NCI-H1092 treated with DMSO at 0.1 percent for 48 hours (cell line): ENCODE measurements at places on chromosomes 3 and 15.
A peak's percentile ranks its signal among the peaks of the same experiment; 100 is the strongest.

DNA sequence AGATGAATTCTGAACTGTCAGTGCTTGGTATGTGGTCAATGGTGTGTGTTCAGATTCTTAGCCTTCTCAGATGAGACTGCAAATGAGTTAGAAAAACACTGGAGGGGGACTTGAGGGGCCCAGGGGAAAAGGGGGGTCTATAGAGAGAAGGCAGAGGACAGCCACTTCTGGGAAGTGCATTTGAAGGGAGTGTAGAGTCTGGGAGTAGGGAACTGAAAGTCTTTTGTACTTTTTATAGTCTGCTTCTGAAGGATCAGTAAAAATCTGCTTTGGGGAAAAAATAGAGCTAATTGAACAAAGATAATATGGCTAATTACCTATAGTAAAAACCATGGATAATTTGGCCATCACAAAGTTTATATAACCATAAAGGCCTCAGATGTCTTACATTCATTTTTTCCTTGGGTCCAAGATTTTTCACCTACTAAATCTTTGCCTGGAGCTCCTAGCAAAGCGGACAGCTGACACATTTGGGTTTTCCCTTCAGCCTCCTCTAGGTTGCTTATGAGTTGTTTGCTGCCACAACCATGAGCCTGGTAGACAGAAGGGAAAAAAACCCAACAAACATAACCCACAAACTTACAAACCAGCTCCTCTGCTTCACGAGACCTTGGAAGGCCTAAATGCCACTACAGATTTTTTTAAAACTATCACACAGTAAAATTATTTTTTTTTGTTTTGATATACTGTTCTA lies 48.8 kb downstream of the CD86 start:
- no peak for DNase-seq

- DNase-seq: no peak
Observed at GRCh38 chr3:156664011-156664830, 10.2 kb upstream of the TIPARP start.

- no peak for DNase-seq
Observed at GRCh38 chr15:50077176-50077575, 41.9 kb downstream of the ATP8B4 start.

- no peak for DNase-seq
Observed at GRCh38 chr15:87901008-87901407, 355.5 kb downstream of the NTRK3 start.

DNA sequence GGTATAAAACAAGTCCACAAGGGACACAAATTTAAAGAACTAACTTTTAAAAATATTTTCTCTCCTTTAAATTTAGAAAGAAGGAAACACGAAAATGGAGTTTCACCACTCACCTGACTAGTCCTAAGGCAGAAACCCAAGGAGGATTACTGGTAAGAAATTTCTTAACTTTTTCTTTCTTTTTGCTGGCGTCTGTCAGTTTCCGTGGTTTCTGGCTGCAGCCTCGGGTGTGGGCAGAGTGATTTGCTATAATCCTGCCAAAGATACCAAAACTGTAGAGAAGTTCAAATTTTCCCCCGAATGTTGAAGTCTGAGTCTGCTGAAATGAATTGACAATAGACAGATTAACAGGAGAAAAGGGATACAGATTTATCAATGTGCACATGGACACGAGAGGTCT lies 843.6 kb upstream of the ALCAM start:
- DNase-seq: no peak

- DNase-seq: no peak
Observed at GRCh38 chr15:74788683-74789151, 6.8 kb downstream of the CSK start.

GRCh38 chr15:92343924-92344643 lies 49.6 kb upstream of the ST8SIA2 start:
- DNase-seq: peak; percentile 80

DNA sequence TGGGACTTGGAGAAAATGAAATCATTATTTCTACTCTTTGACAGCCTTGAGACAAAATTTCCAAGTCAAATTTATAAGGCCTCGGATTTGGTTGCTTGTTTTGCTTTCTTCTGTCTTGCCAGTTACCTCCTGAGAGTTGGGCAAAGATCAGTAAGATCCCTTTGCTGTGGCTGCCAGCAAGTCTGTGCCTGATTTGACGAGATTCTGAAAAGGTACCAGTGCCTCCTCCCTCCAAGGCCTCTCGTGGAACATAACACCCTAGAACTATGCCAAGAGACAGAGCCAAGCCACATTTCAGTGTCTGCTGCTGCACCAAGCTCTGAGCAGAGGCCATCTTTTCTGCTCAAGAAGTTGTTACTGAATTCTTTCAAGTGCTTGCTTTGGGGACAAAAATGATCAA lies 61.0 kb downstream of the GTPBP8 start:
- DNase-seq: no peak

DNA sequence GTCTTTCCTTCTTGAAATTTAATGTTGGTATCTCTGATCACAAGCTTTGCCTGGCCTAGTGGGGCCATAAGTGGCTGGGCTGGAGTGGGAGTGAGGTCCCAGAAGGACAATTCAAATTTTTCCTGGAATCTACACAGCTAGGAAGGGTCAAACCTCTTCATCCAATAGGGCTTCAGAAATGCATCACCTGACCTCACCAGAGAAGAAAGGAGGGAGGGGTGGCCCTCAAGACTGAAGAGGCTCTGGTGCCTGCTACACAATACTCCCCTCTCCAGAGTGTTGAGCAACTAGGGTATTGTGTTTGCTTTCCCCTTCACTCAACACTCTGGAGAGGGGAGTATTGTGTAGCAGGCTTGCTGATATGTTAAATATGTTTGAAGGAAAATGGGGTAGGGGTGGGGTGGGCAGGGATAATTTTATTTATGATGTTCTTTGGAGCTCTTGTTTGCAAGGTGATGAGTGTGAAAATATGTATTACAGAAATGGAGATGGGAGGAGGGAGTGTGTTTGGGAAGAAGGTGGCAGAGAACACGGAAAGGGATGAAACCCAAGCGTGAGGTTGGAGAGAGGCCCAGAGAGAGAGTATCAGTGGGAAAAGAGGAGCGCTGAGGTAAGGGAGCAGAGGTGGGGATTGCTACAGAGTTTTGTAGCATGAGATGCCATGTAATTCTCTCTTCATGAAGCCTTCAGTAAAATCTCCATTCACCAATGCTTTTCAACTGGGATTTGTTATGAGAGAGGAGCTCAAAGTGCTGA lies 5.7 kb upstream of the KLHL24 start:
- DNase-seq: peak; percentile 17

GRCh38 chr3:135034291-135034768 lies 239.3 kb downstream of the EPHB1 start:
- peak; percentile 36 for DNase-seq

GRCh38 chr15:67803996-67804843 lies 21.1 kb upstream of the SKOR1 start:
- DNase-seq: no peak

- no peak for DNase-seq
Observed at GRCh38 chr3:107870096-107870495, 220.7 kb downstream of the CD47 start.

DNA sequence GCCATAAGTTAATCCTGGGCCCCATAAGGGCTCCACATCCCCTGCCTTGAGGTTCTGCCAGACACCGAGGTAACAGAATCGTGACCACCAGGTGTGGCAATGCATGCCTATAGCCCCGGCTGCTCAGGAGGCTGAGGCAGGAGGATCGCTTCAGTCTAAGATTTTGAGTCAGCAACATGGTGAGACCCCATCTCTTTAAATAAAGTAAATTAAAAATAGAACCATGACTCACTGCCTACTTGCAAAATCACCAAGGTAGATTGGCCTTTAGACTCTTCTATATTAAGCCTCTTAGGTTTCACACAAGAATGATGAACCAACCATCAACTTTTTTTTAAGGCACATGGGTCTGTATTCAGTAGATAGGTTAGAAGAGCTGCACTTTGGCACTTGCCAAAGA lies 9.7 kb downstream of the WDR5B start:
- no peak for DNase-seq

GRCh38 chr3:145911016-145911415 lies 250.0 kb downstream of the PLOD2 start:
- DNase-seq: no peak

DNA sequence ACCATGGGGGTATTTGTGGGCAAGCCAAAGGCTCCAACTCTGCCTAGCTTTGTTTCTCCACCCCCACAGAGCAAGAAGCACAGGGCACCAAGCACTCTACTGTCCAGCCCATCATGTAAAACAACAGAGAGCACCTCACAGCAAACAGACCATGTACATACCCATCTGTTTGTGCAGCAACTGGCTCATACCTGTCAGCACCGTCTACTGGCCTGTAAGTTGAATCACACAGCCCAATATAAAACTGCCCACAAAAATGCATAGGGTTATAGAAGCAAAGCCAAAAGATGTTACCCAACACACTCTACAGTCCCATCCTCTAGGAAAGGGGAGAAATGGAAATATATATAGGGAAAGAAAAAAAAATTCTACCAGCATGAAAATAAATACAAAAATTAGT lies 139.7 kb upstream of the CPNE4 start:
- no peak for DNase-seq

DNA sequence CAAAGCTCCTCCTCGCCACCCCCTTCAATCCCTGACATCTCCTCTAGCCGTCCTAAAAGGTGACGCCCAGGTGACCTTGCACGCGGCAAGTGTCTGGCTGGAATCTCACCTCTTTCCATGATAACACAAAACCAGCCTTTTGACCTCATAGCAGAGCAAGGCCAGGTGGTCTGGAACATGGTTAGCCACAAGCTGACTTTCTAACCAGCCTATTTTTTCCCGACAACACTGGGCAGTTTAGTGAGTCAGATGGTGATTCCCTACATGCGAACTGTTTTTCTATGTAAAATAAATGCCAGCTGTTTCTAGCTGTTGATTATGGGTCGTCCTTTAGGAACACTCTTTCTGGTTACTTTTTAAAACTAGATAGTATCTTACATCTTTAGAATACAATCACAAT lies 243.0 kb downstream of the CD47 start:
- no peak for DNase-seq

DNA sequence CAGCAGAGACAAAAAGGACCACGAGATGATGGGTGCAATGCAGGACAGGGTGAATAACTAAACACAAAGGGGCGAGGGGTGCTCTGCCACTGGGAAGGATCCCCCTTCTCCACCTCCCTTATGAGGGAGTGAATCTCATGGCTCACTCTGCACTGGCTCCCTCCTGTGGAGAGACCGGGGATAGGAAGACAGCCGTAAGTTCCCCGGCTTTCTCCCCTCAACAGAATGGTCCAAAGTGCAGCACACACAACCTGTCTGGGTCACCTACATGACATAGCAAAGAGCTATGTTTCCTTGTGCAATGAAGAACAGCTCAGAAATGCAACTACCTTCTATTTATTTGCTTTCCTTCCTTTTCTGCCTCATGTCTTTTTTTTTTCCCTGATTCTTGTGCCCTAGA lies 7.8 kb upstream of the ACSBG1 start:
- DNase-seq: no peak

- DNase-seq: no peak
Observed at GRCh38 chr3:73437828-73438227, 186.9 kb downstream of the PDZRN3 start.

GRCh38 chr3:168817177-168817576 lies 721.5 kb upstream of the GOLIM4 start:
- no peak for DNase-seq

DNA sequence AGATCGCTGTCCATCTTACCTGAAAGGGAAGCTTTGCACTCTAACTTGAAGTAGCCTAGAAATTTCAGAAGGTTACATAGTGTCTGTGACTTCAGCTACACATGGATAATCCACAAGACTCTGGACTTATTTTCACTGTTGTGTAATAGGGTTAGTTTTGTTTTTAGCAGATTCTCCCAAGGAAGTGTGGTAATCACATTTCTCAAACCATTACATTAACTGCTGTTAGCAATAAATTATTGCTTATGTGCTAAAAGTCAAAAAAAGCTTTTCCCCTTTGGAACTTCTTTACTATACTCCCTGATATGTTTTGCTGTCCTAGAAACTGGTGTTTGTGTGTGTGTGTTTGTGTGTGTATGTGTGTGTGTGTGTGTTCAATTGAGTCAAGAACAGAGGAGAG lies 351.8 kb upstream of the TPRG1 start:
- no peak for DNase-seq

DNA sequence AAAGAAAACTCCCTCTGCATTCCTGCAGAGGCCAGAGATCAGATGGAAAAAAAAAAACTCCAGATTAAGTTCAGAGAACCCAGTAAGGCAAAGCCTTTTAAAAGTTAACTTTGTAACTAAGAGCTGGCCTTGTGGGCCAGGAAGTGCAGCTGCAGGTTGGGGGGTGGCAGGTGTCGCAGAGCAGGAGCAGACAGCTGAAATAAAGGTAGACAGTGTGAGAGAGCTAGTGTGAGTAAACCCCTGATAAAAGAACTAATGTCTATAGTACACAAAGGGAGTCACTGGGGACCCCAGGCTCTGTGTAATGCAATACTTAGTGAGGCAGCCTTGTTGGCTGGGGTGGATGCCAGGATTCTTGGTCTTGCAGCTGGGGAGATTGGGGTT lies 42.1 kb downstream of the PPCDC start:
- peak; percentile 74 for DNase-seq

- DNase-seq: no peak
Observed at GRCh38 chr15:68057034-68057433, 2.9 kb downstream of the PIAS1 start.
